Hematopoietic multipotent progenitor cell treated with erythropoietin and hydrocortisone succinate and interleukin-3 and kit ligand, for 15 days (in vitro differentiated cells): ENCODE measurements at places on chromosomes 4 and X.

DNA sequence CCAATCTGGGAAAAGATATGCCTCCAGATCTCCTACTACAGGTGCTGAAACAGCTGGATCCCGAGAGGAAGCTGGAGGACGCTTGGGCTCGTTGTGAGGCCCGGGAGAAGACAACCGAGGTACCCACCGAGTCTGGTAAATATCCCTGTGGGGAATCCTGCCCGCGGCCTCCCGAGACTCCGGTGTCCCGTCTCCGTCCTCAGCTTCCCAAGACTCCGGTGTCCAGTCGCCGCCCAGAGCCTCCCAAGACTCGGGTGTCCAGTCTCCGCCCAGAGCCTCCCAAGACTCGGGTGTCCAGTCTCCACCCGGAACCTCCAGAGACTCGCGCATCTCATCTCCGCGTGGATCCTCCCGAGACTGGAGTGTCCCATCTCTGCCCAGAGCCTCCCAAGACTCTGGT lies 639 bp downstream of the FAM47B start:
- DNase-seq: no peak

DNA sequence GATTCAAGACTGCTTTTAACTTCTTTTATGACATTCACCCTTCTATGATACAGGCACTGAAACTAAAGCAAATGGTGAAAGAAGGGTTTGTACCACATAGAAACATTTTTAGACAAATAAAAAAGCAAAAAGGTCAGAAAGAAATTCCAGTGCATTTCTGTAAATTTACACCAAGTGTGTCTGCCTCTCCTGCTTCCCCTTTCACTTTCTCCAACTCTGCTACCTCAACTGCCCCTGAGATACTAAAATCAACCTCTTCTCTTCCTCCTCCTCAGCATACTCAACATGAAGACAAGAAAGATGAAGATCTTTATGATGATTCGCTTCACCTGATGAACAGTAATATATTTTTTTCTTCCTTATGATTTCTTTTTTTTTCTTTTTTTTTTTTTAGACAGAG lies 187.9 kb downstream of the LRBA start:
- DNase-seq: no peak

GRCh38 chr4:113553082-113553481 lies 208.5 kb downstream of the CAMK2D start:
- DNase-seq: no peak

GRCh38 chrX:41421071-41421729 lies 25.9 kb upstream of the NYX start:
- DNase-seq: no peak

GRCh38 chrX:134236626-134237614 lies at the start of gene CCDC160:
TSS of gene CCDC160 (plus strand) at chrX:134237182. CDS start at chrX:134244801, 7,619 bp downstream.
- no peak for DNase-seq

- DNase-seq: no peak
These were observed 493.4 kb downstream of the INPP4B start for GRCh38 chr4:142352712-142353111.

- no peak for DNase-seq
These were observed 49.8 kb upstream of the HSD17B10 start for GRCh38 chrX:53483838-53484405.

DNA sequence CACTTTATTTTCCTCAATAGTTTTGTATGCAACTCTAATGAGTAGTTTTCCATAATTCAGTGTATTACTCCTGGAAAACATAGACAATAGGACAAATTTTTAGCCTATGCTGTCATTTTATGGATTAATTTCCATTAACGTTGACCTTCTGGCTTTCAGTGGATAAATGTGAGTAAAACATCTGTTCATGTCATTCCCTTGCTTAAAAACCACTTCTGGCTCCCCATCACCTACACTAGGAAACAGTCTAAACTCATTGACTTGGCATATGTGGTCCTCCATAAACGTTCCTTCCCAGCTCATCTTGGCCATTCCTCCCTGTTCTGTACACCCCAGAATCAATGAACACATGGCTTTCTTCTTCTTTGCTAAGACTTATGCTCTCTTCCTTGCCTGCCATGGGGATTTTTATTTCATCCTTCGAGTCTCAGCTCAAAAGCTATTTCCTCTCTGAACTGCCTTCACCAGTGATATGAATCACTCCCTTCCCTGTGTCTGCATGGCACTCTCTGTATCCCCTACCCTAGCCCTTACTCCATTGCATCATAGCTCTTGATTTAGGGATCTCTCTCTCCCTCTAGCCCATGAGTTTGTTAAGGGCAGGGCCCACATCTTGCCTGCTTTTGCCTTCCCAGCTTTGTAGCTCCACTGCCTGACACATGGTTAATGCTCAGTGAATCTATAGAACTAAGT lies 34.8 kb downstream of the DOCK11 start:
- DNase-seq: no peak

GRCh38 chr4:90254357-90254756 lies 127.2 kb downstream of the CCSER1 start:
- no peak for DNase-seq

DNA sequence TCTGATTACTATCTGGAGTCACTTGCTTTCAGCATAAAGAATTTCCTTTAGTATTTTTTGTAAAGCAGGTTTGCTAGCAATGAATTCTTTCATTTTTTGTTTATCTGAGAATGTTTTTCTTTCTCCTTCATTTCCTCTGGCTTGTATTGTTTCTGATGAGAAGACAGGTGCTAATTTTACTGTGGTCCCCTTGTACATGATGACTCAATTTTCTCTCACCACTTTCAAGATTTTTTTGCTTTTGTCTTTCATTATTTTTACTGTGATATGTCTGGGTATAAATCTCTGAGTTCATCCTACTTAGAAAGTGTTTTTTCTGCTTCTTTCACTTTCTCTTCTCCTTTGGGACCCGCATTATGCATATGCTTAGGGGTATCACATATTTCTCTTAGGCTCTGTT lies 62.6 kb downstream of the PKD2 start:
- no peak for DNase-seq

- no peak for DNase-seq
These were observed 692.5 kb downstream of the C4orf33 start for GRCh38 chr4:129788486-129788885.

GRCh38 chr4:7878323-7878722 lies 61.3 kb downstream of the AFAP1 start:
- DNase-seq: no peak

DNA sequence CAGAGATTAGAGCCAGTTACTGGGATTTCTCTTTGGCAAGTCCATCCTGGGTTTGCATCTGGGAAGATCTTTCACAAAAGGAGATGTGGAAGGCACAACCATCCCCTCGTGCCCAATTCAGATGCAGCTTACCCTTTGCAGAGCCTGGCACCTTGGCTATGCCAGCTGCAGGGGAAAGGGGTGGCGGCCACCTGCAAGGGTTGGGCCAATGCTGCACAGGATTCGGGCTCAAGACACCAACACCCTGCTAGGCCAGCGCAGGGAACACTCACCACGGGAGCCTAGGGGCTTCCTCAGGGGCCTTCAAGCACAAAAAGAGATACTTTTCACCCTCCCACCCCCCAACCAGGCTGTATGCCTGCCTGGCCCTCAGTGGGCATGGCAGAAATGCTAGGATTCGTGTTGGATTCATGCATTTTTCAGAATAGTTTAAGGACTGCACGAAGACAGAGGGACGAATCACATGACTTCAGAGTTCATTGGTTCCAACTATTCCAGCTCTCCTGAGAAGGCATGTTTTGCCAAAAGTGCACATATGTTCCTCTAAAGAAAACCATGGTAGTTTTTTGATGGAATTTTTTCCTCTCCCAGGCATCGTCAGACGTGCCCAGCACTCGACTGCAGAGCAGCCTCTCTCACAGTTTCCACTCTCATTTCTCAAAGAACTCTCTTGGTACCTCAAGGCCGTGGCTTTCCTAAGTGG lies 94.4 kb downstream of the PHKA2 start:
- DNase-seq: no peak

GRCh38 chr4:83387476-83388312 lies 53.0 kb upstream of the HPSE start:
- DNase-seq: no peak

- DNase-seq: no peak
These were observed 8.1 kb upstream of the SAP30 start for GRCh38 chr4:173362666-173363065.

- DNase-seq: no peak
These were observed 9.4 kb downstream of the C4orf50 start for GRCh38 chr4:6008766-6009385.

GRCh38 chrX:9582956-9583355 lies 118.1 kb downstream of the TBL1X start:
- DNase-seq: no peak

DNA sequence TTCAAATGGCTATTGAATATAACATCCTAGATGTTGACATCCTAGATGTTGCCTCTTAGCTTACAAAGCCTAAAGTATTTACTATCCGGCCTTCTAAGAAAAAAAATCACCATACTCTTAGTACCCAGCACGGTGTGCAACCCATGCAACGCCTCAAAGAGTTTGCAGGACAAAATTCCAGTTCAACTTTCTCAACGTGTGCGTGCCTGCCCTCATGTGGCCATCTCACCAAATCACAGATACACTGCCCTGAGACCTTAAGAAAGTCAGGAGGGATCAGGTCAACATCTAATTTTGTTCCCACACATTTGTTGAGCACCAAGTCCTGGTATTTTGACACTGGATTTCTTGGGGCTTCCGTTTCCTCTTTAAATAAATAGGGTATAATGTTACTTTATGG lies 68.3 kb downstream of the CRMP1 start:
- no peak for DNase-seq

- DNase-seq: no peak
These were observed 198.0 kb upstream of the MAMLD1 start for GRCh38 chrX:150164971-150165600.

GRCh38 chr4:1478766-1479355 lies 72.6 kb upstream of the NKX1-1 start:
- no peak for DNase-seq

DNA sequence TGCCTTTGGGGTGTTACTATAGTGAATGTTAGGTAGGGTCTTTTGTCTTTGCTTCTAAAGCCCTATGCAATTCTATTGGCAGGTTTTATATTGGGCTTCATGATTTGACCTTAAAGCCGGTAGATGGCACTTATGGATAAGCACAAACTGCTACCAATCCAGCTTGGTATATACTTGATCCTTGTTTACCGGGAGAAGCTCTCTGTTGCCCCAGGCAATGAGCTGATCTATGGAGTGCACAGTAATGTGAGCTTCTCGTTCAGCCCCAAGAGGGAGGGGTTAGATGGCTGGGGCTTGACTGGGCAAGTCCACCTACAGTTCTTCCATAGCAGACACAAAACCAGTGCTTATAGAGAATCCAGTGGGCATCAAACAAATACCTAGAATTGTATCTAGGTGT lies 287.2 kb upstream of the CT83 start:
- no peak for DNase-seq

DNA sequence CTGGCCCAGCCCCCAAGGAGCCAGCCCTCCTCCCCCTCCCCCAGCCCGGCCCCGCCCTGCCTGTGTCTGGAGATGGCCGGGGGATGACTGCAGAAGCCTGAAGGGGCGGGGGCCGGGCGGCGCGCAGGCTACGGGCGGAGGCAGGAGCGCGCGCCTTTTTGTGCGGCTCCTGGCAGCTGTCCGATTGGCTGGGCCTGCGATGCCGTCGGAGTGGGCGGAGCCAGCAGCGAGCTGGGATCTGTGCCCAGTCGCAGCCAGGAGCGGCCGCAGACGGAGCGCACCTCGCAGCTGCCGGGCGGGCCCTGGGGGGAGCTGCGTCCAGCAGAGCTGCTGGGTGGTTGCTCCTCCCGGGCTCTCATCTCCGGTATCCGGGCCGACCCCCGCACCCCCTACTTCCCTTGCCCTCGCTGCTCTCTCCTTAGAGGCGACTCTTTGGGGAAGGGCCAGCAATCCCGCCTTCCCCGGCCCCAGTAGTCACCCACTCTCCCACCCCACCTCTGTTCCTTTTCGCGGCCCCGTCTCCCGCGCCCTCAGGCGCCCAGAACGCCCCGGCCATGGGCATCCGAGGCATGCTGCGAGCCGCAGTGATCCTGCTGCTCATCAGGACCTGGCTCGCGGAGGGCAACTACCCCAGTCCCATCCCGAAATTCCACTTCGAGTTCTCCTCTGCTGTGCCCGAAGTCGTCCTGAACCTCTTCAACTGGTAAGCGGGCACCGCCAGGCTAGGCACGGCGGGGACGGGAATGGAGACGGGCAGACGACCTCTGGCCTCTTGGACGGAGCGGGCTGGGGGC lies at the start of gene GABRQ:
GABRQ (plus strand) TSS at position 247 of the 794 bp plus-strand sequence; CDS start at position 555, 308 bp downstream.
- peak; percentile 3 for DNase-seq

DNA sequence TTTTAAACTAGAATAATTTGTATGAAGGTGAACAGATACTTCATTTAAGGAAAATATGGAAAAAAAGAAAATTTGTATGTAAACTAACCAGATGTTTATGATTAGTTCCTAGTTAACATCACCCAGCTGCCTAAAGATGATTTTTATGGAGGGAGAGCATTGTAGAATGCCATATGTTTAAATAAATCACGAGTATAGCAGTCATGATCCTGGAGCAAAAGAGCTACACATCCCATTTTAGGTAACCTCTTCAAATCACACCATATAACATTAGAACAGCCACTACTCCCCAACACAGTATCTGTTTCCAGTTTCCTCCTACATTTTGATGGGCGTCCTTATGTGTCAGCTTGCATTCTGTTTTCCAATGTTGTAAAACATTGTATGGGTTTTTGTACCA lies 571.9 kb upstream of the FAM241A start:
- DNase-seq: no peak

- DNase-seq: no peak
These were observed 484.1 kb downstream of the SMARCA1 start for GRCh38 chrX:129039176-129039575.

DNA sequence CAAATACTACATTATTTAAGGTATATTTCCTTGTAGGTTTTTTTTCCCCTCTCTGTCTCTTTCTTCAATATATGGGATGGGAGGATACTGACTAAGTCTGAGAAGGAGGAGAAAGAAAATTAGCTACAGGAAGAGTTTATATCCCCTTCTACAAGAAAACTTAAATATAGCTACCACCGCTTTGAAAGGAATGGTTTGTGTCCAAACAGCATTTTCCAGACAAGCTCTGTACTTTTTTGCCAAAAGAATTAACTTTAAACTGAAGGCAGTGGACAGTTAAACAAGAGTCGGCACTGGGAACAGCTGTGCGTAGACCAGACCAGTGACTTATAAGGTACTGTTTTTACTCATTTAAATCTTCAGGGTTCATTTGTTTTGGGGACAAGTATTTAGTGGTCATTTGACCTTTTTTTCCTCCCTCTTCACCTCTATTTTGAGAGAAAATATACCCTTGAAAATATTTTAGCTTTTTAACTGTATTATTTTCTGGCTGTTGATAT lies 303.7 kb downstream of the ARHGAP24 start:
- no peak for DNase-seq

GRCh38 chr4:152578670-152579069 lies 42.8 kb upstream of the FBXW7 start:
- DNase-seq: no peak

GRCh38 chrX:123626962-123627361 lies 105.9 kb downstream of the THOC2 start:
- no peak for DNase-seq

GRCh38 chr4:101441446-101441845 lies 94.1 kb upstream of the PPP3CA start:
- DNase-seq: no peak

DNA sequence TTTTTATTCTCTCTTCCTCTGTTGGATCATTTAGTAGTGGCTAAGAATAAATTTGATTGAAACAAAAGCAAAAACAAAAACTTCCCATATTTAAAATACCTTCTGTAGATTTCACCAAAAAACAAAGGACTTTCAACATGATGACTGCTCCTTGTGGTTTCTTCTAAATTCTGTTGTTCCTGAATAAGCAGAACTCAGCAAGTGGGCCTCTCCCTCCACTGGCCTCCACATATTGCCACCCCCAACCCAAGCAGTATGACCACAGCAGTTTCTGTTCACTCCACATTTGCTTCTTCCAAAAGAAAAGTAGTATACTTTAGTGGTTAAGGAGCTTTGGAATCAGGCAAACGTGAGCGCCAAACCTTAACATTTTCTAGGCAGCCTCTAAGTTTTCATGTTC lies 114.7 kb downstream of the COX18 start:
- no peak for DNase-seq
